Non-pigmented ciliary epithelial cell (primary cell): ENCODE measurements at places on chromosomes 5 and 9.

- no peak for DNase-seq
These were observed 259.2 kb downstream of the FBXL17 start for GRCh38 chr5:108122702-108123101.

DNA sequence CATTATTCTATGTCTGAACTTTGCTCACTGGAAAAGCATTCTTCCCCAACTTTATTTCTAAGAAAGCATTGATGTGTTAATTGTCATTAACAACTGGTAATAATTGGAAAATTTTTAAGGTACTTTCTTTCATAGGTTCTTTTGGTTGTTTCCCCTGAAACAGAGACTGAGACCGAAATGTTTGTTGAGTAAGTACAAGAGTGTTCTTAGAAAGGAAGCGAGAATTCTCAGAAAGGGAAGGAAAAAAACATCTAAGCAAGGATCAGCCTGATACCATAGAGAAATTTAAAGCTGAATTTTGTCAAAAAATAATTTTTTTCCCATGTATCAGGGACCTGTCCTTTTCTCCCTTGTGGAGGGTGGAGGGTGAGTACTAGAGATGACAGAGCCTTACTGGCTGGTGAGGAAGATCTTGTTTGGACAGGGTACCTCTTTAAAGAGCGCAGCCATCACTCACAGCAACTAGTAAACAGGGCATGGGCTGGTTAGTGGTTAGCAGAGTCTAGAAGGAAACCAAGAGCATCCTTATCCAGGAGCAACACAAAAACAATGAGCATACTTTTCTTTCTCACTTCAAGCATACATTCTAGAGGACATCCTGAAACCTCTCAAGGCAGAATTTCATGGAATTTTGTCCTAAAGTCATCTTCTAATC, 898.5 kb downstream of the DNAH5 start:
- no peak for DNase-seq

DNA sequence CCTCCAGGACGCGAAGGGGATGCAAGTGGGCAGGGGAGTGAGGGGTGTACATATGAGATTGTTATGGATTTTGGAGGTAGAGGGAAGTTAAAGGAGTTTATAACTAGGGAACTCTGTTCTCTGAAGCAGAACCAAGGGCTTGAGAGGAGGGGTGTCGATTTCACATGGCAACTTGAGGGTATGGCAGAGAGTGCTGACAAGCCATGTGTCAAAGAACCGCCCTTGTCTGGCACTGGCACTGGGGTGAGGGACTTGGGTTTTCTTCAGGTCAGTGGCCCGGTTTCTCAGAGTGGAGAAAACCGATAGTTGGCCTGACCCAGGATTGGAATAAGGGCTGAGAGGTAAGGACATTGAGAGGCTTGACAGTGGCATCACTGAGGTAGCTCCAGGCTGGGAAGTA, 47.7 kb upstream of the TESK1 start:
- DNase-seq: no peak

DNA sequence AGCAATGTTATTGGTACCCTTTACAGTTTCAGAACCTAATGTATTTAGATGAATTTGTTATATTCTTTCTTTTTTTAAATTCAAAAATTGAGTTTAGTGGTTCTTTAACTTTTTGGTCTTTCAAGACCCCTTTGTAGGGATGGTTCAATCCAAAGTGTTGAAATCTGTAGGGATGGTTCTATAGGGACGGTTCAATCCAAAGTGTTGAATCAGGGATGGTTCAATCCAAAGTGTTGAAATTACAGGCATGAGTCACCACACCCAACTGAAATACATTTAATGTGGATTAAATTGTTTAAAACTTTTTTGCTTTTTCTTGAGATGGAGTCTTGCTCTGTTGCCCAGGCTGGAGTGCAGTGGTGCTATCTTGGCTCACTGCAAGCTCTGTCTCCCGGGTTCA, 30.6 kb downstream of the SNX2 start:
- peak; percentile 20 for DNase-seq

DNA sequence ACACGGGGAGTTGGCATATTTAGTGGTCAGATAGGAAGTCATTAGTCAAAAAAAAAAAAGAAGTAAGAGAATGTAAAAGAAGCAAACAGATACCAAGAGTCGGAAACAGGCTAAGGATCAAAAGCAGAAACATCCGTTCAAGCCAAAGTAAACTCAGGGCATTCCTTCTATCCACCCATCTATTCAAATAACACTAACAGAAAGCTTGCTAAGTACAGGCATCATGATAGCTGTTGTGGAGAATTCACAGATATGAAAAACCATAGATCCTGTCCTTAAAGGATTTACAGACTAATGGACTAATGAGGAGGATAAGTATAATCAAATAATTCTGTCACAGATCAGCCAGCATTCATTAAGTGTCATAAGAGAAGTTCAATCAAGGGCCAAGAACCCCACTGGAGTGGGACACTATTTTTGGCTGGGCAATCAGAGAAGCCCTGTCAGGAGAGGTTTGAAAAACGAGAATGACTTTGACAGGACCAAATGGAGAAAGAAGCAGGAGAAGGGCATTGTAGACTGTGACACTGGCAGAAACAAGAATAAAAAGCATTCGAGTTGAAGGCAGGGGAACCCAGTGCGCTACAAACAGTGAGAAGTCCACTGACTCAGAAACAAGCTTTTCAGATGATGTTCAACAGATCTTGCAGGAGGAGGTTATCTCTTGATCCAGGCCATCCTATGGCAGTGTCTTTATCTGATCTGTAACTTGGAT, 154.2 kb upstream of the TSLP start:
- DNase-seq: no peak

- no peak for DNase-seq
These were observed 1.2 kb downstream of the ARRDC1 start for GRCh38 chr9:137606734-137607138.

GRCh38 chr5:175690586-175690985, 32.7 kb downstream of the HRH2 start:
- no peak for DNase-seq

- DNase-seq: no peak
These were observed 58.6 kb downstream of the LNPEP start for GRCh38 chr5:96994493-96994892.

DNA sequence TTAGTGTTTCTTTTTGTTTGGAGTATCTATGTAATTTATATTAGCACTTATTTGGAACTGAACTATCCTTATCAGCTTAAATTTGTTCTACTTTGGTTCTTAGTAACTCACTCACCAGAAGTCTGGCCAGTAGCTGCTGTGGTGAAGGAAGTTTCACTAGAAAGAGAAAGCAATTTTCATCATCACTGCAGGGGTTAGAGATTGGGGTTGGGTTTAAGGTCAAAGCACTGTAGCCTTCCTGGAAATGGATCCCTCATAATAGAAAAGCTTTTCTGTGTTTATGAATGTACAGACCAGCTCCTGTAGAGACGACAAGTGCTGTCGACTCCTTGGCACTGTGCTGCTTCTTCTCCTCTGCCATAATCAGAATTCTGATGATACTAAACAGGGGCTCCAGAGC, 22.2 kb downstream of the MROH2B start:
- no peak for DNase-seq

DNA sequence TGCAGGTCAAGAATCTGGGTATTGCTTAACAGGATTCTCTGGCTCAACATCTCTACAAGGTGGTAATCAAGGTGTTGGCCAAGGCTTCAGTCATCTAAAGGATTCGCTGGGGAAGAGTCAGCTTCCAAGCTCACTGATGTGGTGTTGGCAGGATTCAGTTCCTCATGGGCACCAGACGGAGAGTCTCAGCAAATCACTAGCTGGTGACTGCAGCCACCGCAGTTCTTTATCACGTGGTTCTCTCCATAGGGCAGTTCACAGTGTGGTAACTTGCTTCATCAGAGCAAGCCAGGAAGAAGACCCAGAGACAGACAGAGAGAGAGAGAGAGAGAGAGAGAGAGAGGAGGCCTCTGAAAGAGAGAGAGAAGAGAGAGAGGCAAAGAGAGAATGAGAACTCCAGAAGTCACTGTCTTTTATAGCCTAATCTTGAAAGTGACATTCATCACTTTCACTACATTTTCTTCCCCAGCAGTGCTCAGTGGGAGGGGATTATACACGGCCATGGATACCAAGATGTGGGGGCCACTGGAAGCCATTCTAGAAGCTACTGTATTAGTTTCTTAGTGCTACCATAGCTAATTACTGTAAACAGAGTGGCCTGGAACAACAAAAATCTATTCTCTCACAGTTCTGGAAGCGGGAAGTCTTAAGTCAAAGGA, 109.2 kb upstream of the SMIM23 start:
- no peak for DNase-seq
